ENCODE measurements at places on chromosomes 5 and 9.

GRCh38 chr9:133035669-133036068 is 4.9 kb downstream of the GTF3C5 start:
- no peak for DNase-seq

DNA sequence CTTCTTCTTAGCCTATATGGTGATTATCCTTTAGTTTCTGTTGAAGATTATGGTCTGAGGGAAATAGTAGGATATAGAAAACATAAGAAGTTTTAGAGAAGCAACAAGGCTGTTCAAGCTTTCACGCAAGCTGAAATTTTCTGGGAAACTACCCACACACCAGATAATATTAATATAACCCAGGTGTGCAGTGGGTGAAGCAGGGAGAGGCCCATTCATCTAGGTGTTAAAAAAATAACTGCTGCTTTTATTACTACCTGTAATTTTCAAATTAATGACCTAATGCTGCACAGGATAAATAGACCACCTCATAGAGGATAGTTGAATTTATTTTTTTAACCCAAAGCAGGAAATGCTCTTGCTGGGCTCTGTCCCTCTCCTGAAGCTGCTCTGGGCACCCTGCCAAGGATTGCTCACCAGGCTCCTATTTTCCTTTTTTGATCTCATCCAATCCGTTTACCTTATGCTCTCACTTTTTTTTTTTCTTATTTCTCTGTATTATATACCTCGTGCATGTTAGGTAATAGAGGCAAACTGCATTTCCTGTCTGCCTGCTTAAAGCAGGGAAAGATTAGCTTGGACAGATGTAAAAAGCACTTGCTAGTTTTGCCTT is 124.3 kb upstream of the SLC12A2 start:
- DNase-seq, result peak; percentile 96

GRCh38 chr5:142326480-142326938 is 1.7 kb upstream of the SPRY4 start:
- DNase-seq, result no peak

DNA sequence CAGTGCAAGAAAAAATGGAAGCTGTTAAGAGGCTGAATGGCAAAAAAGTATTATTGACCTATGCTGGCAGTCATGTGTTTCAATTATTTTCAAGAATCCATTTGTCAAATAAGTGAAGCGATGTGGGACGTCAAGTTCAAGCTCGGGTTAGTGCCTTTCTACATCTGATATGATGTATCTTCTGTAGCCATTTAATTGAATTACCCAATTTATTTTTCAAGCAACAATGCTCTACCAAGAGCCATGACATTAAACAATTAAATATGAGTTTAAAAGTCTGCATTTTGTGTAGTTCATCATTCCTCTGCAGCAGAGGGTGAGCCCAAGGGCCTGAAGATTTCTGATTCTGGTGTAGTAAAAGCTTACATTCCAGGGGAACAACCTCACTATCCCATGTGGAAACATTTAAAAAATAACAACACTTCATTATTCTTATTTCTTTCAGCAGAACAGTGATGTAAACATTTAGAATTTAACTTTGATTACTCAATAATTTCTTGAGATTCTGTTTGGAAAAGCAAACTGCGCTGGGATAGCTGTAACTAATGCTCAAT is 619.7 kb upstream of the ARRDC3 start:
- no peak for DNase-seq

DNA sequence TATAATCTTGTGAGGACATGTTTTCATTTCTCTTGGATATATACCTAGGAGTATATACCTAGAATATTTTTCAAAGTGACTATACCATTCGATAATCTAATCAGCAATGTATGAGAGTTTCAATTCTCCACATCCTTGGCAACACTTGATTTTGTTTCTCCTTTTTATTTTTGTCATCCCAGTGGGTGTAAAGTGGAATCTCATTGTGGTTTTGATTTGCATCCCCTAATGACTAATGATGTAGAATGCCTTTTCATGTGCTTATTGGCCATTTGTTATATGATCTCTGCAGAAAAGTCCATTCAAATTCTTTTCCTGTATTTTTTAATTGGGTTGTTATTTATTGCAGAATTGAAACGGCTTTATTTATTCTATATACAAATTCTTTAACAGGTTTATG is 15.2 kb downstream of the ZCCHC9 start:
- no peak for DNase-seq

- DNase-seq, result no peak
Measured at GRCh38 chr5:96680759-96681470, 18.7 kb downstream of the CAST start.

GRCh38 chr9:81652058-81652687 is 37.2 kb downstream of the TLE1 start:
- no peak for DNase-seq

- DNase-seq, result no peak
Measured at GRCh38 chr9:129027224-129027684, 877 bp downstream of the SH3GLB2 start.

DNA sequence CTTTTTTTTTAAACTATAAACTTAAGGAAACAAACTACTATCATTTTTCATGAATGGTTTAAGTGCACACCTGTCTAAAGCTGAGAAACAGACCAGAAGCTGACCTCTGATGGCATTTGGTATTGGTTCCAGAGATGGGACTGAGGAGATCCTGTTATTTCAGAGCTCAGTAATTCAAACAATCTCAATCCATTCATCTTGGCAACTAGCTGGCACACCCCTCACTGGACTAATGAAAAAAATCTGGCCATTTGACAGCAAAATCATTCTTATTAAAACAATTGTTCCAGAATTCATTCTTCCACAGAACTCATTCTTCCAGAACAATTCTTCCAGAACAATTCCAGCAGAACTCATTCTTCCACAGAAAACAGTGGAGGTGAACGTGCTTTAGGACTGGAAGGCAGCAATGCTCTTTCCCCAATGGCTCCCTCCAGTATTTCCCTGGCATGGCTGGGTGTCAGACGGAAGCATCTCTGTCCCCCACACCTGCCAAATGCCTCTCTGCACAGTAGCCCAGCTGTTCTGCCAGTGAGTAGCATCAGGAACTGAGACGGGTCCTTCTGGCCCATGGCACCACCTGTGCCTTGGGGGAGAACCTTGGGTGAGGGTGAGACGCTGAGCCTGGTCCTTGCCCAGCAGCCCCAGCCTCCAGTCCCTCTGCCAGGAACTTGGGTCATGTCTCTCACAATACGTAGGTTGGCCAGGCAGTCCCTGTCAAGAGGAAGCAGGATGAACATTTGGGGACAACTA is 87.5 kb upstream of the EQTN start:
- DNase-seq, result no peak

- DNase-seq, result peak; percentile 4
Measured at GRCh38 chr9:74846766-74847165, 41.0 kb downstream of the TRPM6 start.

GRCh38 chr9:132702254-132702653 is 32.0 kb downstream of the GTF3C4 start:
- DNase-seq, result peak; percentile 26

DNA sequence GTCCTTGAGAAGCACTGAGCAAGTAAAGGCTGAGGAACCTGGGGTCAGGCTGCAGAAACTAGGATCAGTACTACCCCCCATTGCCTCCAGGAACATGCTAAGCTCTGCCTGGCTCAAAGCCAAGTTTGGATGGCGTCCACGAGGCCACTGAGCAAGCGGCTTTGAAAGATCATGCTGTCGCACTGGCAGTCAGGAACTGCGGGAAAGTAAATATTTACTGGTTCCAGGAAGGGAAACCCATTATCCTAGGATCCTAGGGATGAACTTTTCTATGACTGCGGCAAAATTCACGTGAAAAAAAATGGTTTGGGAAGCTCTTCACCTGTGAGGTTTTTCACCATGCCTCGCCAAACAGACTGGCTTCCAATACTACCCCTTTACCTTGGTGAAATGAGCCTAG is 75.3 kb upstream of the PJA2 start:
- peak; percentile 90 for DNase-seq

DNA sequence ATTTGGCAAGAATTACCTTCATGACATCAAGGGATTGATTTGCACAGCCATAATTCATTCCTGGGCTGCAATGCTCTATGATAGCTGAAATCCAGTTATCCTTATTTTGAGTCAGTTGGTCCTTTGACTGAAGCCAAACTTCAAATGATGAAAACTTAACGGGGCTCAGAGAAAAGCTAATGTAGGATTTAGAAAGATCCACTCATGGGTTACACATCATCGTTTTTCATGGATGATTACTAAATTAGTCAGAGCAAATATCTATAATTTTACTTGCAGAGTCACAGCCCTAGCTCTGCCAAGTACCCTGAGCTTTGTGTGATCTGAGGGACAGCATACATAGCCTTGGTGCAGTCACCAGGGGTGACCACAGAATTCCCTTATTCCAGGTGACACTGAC is 27.3 kb upstream of the MUSK start:
- no peak for DNase-seq

- no peak for DNase-seq
Measured at GRCh38 chr5:56433039-56433617, 200.0 kb upstream of the ANKRD55 start.

DNA sequence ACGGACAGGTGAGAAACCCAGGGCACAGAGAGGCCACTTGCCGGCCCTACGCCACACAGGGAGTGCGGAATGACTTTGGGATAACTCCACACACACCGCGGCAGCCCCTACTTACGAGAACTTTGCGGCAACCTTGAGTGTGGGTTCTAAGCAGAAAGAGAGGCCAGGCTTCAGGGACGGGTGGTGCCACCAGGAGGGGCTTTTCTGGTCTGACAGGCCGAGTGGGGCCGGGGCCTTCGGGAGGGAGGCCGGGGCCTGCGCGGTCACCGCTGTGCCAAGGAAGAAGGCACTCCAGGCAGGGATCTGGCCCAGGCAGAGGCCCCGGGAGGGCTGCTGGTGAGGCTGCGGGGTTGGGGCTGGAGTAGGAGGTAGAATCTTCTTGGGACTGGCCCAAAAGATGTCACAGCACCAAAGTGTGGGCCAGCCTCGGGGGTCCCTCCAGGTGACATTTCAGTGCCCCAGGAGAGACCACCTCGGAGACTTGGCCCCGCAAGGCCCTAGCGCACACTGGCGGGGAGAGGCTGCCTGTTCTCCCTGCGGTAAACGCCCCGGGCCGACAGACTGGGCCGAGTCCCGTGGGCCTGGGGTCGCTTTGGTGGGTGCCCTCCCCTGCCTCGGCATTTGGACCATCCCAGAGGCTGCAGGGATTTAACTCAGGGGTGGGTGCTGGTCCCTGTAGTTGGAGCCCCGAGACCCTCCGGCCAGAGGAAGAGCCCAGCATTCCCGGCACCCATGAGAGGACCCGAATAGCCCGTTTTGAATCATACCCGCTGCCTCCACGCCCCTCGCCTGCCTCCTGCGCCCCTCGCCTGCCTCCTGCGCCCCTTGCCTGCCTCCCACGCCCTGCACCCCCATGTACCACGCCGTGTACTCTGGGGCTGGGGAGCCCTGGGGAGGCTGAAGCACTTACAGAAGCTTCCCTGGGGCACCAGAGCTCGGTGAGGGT is 9.0 kb upstream of the RNU6ATAC start:
- DNase-seq, result no peak

DNA sequence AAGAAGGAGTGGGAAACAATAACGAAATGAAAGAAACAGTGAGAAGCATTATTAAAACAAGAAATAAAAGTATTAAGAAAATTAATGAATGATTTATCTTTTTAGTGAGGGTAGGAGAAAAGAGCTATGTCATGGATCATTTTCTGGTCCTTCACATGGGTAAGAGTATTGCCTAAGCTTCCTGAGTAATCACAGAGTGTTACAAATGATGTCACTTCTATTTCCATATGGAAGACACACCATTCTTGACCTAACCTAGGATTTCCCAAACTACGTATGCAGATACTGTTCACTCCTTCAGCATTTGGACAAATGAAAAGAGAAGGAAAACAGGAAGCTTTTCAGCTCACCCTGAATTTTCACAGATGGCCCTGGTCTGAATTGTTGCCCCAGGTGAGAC is 3.3 kb upstream of the TSLP start:
- peak; percentile 4 for DNase-seq
